ENCODE measurements at places on chromosomes 3 and 15.
A peak's percentile ranks its signal among the peaks of the same experiment; 100 is the strongest.

DNA sequence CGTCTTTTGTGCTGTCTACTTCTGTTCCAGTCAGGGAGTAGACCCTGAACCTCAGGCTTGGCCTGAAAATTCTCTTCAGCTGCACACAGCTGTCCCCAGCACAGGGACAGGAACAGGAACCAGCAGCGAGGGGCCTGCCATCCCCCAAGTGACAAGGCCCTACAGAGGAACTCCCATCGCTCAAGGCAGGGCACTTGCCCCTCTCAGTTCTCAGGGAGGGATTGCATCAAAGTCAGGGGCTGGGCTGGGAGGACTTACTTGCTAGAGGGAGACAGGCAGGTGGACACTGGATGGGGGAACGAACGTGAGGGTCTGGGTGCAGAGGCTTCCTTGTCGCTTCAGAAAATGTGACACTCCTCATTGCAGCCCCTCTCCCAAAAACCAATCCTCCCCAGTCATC lies 163.6 kb downstream of the CHSY1 start:
- DNase-seq, result no peak

DNA sequence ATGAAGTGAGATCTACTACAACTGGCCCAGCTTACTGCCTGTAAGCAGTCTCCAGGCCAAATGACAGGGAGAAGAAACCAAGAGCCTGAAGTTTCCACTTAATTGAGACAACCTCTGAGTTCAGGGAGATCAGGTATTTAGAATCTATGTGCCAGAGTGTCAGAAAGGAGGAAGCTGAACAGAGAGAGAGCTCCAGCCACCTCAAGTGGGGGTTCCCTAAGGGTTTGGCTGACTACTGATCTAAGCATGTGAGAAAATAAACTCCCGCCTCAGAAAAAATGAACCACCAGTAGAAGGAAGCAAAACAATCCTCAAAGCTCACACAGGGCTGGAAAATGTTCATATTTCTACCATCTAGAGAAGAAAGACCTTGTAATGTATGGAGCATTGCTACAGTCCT lies 25.0 kb downstream of the ADAM10 start:
- DNase-seq, result no peak

DNA sequence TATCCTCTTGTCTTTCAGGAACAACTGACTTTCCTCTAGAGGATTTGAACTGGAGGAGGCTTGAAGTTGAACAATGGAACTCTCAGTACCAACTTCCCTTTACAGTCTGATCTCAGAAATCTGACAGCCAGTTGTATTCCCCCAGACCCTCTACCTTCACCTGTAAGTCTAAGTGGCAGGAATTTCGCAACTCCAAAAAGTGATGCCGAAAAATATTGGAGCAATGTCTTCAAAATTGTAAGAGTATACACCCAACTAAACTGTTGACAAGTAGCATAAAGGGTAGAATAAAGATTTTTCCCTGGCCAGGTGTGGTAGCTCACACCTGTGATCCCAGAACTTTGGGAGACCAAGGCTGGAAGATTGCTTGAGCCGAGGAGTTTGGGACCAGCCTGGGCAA lies 69.1 kb upstream of the CFAP20DC start:
- DNase-seq, result no peak

DNA sequence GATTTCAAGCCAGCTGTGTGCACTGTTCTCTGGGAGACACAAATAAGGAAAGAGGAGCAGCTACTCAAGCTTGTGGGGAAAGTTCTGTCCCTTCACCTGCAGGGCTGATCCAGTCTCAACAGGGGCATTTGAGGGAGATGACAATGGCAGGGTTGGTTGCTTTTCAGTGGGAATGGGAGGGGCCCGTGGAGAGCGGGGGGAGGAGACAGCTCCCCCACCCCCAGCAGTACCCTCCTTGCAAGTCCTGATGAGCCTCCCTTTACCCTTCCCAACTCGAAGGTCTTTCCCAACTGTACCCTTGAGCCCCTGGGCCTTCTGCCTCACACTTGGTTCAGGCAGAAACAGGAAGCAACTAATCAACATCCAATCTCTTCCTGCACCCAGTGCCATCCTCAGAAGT lies 71.8 kb upstream of the SNRPA1 start:
- no peak for DNase-seq

- DNase-seq, result peak; percentile 33
Observed at GRCh38 chr15:44427756-44428724, 611 bp downstream of the CTDSPL2 start.

DNA sequence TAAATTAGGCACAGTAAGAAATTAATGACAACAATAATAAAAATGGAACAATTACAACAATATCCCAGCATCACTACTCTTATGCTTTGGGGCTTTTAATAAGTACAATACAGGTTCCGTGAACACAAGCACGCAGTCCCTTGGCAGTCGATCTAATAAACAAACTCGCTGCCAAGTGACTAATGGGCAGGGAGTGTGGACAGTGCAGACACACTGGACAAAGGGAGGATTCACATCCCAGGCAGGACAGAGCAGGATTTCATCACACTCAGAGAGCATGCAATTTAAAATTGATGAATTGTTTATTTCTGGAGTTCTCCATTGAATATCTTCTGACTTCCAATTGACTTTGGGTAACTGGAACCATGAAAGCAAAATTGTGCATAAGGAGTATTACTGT lies 524.1 kb upstream of the CFAP20DC start:
- DNase-seq, result no peak

DNA sequence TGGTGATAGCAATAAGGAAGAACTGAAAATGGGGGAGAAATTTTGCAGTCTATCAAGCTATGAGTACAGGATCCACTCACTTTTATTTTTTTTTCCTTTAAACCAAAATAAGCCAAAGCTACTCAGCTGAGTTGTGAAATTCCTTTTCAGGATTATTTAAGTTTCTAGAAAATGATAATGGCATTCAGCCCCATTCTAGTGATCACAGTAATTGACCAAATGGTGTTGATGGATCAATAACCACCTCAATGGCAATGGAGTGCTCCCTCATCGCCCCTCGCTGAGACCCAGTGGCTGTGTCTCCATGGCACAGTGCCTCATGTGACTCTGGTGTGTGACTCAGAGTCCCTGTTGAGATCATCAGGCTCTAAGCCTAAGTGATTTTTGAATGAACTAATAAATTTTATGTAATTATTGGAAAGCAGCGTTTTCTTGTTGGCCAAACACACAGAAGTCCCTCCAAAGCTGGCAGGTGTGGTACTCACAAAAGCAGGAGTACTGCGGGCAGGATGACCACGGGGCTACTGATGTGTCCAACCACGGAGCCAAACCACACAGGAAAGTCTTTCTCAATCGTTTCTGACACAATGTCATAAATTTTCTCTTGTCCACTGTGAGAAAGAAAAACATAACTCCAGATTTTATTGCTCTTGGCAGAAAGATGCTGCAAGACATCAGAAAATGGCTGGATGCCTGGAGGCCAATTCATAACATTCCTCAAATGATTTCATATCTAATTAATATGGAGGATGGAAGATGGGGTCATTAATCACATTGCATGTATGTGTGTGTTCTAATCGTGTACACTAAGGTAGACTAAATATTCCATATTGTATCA lies 14.4 kb upstream of the STARD5 start:
- no peak for DNase-seq

DNA sequence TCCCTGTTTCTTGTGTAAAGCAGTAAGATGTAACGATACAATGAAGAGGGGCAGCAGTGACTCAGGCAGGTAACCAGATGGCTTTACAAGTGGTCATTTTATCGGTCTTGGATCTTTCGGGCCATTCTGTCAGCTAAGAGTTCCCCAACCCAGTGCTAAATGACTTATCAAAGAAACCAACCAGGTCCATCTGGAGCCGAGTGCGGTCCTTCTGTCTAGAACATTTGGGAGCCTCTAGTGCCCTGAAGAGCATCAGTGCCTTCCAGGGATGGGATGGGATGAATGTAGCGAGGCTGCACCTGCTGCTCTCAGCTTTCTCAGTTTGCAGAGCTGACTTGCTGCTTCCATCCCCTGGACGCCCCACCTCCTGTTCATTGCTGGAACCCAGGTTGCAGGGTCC lies 131.7 kb upstream of the AGBL1 start:
- no peak for DNase-seq

DNA sequence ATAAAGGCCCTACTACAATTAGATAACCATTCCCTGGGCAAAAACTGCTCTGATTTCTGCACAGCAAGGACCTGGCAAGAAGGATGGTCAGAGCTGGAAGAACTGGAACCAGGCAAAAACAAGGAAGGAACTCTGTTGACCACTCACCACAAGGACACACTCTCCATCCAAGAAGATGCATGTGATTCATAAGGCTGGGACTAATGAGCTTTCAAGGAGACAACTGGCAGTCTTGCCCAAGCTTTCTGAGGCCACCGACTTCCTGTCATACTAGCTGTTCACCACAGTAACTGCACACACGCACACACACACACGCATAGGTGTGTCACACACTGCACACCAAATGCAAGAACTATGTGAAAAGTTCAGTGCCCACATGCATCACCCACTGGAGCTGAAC lies 256.6 kb downstream of the OCA2 start:
- DNase-seq, result no peak

DNA sequence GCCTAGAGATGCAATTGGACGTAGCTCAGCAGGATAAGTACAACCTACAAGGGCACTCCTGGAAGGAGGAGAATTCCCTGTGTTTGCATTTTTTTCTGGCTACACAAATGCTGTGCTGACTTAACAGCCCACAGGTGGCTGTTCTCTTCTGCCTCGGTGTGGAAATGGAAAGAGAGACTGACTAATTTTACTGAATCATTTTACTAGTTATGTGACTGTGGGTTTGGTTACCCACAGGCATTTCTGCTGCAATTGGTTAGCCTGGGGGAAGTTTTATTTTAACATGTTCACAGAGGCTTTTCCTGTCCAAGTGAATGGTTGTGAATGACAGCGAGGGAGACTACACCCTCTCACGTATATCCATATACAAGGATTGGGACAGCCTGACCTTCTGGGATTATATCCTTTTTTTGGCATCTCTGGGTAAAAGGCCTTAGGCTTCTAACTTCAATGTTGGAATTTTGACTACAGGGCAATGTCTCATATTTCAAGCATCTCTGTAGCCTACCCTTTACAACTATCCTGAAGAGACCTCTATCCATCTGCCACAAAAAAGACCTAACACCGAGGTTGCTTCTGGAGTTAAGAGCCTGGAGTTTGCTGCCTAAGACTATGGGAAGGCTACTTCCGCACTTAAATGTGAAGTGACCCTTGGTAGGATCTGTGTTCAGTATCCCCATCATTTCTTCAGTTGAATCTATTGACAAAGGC lies 67.2 kb upstream of the TP63 start:
- peak; percentile 86 for DNase-seq

- DNase-seq, result no peak
Observed at GRCh38 chr15:77035584-77035983, 35.3 kb downstream of the TSPAN3 start.

DNA sequence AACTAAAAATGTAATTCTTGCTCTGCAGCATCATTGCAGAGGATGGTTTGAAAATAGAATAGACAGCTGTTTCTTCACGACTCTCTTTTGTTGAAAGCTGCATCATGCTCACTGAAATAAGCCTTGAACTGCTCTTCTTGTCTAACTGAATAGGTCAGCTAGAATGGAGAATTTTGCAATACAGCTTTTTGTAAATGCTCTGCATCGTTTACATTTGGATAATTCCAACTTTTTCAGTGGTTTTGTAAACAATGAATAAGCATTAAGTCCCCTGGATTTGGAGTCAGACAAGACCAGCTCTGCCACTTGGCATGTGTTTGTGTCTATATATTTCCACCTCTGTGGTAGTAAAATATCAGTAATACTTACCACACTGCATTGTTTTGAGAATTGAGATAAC lies 95.2 kb downstream of the PLSCR2 start:
- DNase-seq, result no peak
